Stimulated activated CD4-positive, alpha-beta T cell treated with anti-CD3 and anti-CD28 coated beads, Interleukin-4, amount 100 ng/mL, for 24 hours (primary cell): ENCODE measurements at places on chromosomes 2 and 18.
A peak's percentile ranks its signal among the peaks of the same experiment; 100 is the strongest.

- DNase-seq, result peak; percentile 39
Observed at GRCh38 chr2:23824777-23825212, 102.1 kb downstream of the ATAD2B start.

DNA sequence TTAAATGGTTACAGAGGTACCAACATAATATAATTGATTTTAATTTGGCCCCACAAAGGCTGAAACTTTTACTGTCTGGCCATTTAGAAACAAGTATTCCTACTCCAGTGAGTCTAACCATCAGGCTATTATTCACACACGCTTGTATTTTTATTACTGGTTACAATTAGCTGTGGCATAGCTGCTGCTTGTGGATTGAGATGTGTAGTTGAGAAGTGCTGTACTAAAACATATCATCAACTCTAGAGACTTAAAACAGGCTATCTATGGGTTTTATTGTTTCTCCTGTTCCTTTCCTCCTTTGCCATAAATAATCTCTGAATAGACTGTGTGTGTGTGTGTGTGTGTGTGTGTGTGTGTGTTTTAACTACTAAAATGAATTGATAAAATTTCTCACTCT lies 530.2 kb downstream of the CCDC85A start:
- DNase-seq, result no peak

DNA sequence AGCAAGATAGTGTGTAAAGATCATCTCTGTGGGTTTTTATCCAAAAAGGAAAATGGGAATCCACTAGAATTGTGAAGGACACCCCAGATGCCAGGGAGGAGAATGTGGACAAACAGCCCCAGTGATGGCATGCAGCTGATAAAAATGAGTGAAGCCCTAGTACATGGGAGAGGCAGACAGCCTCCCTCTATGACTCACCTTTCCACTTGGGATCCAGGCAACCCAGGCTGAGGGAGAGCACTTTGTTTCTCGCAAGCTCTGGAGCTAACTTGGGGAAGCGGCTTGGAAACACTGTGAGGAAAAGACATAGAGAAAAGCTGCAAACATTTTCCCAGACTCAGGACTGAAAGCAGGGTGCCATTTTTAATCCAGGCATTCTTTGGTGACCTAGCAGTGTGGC lies 5.3 kb upstream of the FLACC1 start:
- DNase-seq, result no peak

GRCh38 chr2:241007880-241008710 lies 9.7 kb downstream of the SNED1 start:
- no peak for DNase-seq

DNA sequence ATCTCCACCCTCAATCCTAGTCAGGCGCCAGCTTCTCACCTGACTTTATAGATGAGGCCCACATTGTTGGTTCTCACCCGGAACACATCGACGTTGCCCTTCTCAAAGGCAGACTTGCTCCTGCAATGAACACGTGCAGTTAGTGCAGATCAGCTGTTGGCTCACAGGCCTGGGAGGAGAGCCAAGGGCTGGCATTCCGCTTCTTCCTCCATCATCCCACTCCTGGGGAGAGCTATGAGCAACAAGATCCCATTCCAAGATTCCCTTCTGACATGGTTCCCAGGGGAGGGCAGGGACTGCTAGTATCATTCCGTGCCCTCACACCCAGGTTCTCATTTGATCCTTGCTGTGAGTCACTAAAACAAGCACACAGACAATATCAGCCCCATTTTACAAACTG lies 15.1 kb downstream of the LOXHD1 start:
- DNase-seq, result no peak

DNA sequence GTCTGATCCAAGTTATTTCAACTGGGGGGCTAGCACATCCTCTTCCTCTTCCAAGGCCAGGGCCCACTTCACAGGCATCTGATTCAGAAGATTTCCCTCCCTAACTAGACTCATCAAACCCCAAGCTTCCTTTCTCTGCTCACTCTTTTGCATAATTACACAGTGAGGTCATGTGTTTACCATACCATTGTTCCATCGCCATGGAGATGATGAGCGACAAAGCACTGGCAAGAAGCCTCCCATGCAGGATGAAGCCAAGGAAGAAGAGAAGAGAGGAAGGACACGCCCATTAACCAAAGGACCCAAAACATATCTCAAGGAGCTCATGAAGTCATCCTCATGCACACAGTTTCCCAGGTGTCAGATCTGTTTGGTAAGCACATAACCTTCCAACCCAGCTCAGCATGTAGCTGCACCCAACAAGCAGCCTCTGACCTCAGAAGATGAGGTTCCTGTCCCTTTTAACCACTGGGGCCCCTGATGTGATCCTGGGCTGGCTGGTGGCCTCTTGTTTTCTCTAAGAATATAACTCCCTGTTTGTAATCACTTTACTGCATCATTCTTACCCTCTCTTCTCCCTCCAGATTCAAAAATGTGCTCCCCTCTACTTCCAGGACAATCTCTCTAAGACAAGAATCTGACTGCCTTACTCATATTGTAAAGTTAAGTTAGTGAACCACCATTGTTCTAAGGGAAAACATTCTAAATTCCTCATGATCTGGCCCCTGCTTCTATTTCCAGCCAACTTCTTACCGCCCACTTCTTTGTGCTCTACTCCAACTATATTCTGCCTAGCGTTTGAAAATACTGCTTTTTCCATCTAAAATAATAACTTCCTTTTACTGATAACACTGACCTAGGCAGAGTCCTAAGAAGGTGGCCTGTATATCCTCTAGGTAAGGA lies 190.1 kb downstream of the TTC32 start:
- no peak for DNase-seq

DNA sequence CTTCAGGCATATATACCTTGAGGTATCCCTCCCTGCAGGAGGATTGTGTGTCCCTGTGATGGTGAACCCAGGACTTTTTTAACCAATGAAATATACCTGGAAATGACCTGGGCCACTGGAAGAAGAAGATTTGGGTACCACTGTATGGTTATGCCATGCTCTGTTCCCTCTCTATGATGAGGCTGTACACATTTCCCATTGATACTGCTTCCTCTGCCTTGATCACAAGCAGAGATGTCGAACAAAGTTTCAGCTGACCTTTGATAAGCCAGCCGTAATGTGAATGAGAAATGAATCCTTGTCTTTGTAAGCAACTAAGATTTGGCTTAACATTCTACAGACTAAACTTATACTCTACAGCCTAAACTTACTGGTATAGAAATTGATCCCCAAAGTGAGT lies 78.4 kb upstream of the SPOPL start:
- DNase-seq, result no peak

DNA sequence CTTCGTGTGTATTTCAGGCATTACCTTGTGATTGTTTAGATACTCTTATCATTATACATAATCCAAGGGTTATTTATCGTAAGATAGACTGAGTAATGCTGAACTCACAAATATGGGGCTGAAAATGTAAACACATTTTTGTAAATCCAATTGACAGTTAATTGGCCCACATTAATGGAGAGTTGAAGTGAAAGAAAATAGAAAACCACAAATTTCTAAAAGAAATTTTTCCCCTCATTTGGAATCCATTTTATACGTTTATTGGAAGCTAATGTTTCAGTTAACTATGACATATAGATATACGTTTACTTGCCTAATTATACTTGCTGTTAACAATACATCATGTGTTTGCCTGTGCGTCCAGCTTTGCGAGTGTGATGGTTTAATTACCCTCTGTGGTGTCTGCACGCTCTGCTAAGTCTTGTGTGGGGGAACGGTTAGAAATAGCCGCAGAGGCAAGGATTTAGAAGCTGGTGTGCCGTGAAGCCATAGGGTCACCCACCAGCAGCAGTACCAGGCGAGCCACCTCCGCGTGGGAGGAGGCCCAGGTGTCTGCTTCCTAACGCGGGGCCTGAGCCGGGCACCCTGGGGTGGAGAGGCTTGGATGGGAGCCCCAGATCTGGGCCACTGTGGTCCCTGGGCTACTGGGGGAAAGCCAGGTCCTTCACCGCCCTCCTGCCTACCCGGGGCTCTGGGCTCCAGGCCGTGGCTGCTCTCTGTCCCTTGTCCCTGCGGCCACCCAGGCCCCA lies 38.0 kb downstream of the TSHZ1 start:
- DNase-seq, result no peak

GRCh38 chr2:207660994-207661393 lies 35.8 kb upstream of the METTL21A start:
- no peak for DNase-seq

GRCh38 chr18:74376523-74376922 lies 60.9 kb downstream of the C18orf63 start:
- DNase-seq, result no peak

GRCh38 chr2:6645004-6645403 lies 220.7 kb downstream of the CMPK2 start:
- DNase-seq, result no peak

DNA sequence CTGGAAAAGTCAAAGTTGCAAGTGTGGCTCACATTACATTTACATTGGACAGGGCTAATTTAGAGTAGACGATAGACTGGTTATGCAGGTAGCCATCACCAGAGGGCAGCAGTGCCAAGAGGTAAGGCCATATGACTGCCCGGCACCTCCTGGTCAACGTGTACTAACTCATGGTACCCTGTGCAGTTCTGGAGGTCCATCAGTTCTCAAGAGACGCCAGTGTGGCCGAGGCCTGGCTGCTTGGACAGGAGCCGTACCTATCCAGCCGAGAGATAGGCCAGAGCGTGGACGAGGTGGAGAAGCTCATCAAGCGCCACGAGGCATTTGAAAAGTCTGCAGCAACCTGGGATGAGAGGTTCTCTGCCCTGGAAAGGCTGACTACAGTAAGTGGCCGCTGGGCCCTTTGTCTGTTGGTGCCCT lies 65.8 kb upstream of the EML6 start:
- peak; percentile 54 for DNase-seq

DNA sequence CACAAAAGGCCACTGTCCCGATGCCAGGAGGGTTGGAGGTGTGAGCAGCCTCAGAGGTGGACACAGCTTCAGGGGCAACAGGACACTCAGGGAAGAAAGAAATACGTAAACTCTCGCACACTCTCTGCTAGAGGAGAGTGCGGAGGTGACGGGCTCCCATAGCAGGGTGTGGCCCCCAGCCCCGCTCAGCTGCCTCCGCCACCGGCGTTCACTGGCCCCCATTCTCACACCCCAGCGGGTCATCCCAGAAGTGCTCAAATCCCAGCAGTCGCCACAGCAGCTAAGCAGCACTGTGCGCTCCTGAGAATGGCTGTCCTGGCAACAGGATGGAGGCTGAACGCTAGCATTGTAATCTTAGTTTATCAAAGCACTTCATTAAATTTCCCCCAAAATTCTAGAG lies 315.6 kb upstream of the SALL3 start:
- no peak for DNase-seq

- no peak for DNase-seq
Observed at GRCh38 chr2:86350751-86351150, 13.3 kb upstream of the REEP1 start.

GRCh38 chr2:217890445-217890844 lies 112.3 kb downstream of the TNS1 start:
- no peak for DNase-seq

DNA sequence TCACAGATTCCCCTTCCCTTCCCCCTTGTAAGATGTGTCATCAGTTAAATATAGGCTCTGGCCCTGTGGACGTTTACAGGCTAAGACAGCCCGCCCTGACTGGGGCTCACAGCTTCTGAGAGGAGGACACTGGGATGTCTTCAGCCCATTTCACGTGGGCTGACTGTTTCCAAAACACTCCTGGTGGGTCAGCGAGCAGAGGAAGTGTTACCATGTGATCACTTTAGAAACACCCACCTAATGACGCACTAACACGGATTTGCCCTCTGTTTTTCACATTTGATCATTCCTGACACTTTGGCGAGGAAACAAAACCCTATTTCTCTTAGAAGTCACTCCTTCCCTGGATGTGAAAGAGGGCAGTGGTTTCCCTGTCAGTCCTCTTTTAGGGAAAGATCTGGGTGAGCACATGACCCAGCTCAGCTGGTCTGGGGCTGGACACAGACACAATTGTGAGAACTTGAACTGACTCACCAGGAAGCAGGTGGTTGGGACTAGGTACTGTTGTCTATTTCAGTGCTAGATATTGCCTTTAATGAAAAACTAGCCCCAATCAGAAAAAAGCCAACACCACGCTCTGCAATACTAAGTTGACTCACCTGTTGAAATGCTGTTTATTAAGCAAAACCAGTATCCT lies 38.8 kb downstream of the BMP10 start:
- peak; percentile 58 for DNase-seq

GRCh38 chr2:168780669-168781071 lies 21.8 kb upstream of the NOSTRIN start:
- DNase-seq, result no peak

GRCh38 chr18:44586782-44587524 lies 93.7 kb upstream of the SETBP1 start:
- DNase-seq, result no peak

DNA sequence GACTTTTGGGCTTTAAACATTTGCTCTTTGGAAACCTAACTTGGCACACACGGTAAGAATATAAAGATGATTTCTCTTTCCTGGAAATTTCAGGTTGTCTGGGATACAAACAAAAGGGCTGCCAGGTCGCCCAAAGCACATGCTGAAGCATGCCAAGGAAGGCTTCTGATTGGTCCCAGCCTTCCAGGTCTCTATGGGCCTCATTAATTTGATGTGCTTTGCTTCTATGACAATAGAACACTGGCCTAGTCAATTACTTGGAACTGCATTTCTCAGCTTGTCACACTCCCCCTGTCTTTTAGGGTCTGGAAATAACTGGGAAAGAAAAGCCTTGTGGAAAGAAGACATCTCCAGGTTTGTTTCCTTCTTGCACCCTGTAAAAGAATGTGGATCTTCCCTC lies 228.9 kb downstream of the ADCYAP1 start:
- DNase-seq, result no peak

DNA sequence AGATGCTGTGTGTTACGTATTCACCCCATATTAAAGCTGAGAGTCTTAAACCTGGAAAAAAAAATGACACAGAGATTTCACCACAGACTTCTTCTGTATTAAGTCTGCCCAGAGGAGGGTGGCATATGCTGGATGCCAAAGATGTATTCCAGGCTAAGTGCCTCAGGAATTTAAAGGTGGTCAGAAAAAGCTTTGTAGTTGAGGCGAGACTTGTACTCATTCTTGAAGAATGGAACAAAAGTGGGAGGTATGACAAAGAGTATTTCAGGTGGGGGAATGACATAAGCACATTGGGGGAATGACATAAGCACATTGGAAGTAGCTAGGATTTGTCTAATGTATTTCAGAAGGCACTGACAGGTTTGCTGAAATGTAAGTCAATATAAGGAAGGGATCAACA lies 98.6 kb downstream of the BABAM2 start:
- DNase-seq, result no peak

- DNase-seq, result no peak
Observed at GRCh38 chr2:26612522-26613240, 28.5 kb downstream of the CIB4 start.

GRCh38 chr2:58347810-58348209 lies 106.7 kb upstream of the FANCL start:
- no peak for DNase-seq

DNA sequence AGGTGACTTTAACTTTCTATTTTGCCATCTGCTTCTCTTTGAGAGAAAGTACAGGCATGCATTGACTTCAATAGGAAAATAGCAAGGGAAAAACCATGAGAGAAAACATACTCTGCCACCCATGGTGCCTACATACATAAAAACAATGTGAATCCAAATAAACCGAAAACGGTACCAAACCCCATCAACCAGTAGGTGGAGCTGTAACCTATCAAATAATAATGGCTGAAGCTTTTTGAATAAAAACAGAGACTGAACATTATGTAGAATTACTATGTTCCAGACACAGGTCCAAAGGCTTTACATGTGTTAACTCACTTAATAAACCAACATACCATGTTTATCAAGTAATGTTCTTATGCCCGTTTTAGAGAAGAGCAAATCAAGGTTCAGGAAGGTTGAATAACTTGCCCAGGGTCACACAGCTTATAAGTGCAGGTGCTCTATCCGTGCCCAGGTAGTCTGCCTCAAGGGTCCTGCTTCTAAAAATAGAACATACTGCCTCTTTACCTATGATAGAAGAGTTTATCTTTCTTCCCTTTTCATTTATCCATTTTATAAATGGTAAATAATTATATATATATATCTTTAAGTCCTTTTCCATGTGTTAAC lies 293.9 kb upstream of the SYT4 start:
- peak; percentile 5 for DNase-seq
